ENCODE measurements at places on chromosomes 12 and 14.
A peak's percentile ranks its signal among the peaks of the same experiment; 100 is the strongest.

DNA sequence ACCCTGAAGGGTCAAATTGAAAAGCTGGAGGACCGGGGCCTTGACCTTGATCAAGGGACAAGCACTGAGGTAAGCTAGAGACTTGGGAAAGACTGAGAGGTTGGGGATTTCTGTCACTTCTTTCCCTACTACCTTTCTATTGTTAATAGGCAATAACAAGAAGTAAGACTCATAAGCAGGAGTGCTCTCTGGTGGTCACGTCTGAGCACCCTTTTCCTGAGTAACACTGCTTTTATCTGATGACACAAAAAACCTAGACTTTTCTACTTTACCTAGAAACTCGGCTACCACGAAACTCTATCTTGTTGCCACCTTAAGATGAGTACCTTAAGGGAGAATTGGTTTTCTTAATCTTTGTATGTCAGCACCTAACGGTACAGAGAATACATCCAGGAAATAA lies 35.5 kb upstream of the PPFIBP1 start:
- no peak for DNase-seq

DNA sequence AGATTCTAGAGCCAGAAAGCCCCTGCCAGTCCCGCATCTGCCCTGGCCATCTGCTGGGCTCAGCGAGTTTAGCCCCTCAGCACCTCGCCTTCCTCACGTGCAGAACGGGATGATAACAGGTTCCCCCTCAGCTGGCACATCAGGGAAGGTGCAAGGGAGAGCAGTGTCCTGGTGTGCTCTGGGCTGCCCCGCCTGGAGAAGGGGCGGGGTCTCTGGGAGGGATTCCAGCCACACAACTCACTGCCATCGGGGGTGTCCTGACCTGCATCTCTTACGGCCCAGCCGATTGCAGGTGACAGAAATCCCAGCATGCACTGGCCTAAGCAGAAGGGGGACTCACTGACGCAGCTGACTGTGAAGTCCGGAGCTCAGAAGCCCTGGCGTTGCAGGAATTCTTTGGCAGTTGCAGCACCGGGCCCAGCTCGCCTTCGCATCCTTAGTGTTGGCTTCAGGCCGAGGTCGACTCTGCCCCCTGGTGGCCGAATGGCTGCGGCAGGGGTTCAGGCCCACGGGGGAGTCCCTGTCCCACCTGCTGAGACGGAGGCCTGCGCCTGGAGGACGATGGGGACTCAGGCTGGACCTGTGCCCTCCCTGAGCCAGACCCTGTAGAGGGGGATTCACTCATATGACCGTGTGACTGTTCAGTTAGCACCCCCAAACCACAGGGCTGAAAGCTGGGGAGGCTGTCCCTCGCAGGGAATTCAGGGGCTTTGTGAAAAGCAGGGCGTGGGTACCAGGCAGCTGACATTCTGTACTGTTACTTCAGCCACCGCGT lies 178.6 kb downstream of the ADGRD1 start:
- DNase-seq = peak; percentile 79

DNA sequence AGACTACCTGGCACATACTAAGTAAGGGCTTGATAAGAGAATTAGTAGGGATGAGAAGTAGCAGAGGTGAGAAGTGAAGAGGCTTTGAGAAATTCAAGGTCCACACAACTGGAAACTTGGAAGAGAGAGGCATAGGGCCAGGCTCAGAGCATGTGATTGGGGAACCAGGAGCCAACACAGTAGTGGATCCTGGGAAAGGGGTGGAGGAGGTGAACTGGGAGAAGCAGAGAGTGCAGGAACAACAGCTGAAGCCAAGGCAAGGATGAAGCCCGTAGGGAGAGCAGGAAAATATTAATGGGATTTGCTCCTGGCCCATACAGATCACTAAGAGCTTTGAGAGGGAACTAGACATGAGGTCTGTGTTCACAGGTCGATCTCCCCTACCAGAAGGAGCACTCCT lies 1.4 kb upstream of the ITGB7 start:
- DNase-seq = no peak

DNA sequence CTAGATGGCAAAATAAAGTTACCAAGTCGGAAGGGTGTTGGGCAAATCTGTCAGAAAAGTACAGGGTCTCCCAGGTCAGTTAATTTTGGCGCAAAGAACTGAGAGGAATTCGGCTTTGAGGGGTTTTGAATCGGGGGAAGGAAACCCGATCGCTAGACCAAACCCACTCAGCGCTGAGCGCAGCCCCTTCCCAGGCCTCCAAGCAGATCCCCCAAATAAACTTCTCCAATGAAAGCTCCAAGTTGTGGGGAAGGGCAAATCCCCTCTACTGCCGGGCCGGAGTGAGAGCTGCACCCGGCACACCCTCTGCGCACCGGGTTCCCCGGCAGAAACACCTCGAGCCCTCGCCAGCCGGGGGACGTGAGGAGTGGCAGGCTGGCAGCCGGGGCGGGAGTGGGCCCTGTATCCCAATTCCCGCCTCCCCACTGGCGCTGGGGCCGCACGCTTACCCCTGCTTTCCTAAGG lies 441 bp downstream of the E2F7 start:
- no peak for DNase-seq

- DNase-seq = no peak
Measured at GRCh38 chr12:80498059-80498728, 54.2 kb downstream of the PTPRQ start.

DNA sequence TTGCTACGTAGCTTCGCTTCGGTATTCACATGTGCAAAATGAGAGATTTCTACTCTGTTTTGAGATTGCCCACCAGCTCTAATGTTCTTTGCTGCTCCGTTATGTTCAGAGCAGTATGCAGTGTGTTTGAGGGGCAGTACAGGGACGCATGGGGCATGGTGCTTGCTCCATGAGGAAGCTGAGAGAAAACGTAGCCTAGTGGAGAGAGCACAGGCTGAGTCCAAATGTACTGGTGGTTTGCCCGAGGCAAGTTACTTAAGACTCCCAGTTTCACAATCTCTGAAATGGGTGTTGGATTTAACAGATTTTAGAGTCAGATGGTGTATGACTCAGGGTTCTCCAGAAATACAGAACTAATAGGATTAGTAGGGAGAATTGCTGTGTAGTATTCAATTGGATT lies 310.5 kb downstream of the ETNK1 start:
- DNase-seq = no peak

DNA sequence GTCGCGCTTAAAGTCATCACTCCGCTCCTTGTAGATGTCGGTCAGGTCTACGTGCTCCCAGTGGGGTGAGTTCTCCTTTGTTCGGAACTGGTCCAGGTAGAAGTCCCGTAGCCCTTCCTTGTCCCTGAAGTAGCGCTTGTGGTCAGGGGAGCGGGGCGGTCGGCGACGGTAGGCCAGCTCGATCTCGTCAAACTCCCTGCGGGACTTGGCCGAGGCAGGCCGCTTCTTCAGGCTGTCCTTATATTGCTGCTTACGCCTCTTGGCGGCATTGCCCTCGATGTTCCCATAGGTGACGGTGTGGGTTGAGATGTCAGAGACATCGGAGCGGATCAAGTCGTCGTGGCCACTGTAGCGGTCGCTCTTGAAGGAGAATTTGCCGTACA lies 367.2 kb downstream of the EMP1 start:
- DNase-seq = no peak

DNA sequence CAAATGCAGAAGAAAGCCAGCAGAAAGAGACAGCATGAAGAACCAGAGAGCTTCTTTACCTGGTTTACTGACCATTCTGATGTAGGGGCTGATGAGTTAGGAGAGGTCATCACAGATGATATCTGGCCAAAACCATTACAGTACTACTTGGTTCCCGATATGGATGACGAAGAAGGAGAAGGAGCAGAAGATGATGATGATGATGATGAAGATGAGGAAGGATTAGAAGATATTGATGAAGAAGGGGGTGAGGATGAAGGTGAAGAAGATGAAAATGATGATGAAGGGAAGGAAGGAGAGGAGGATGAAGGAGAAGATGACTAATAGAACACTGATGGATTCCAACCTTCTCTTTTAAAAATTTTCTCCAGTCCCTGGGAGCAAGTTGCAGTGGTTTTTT lies 178.2 kb upstream of the CRY1 start:
- DNase-seq = no peak
